ENCODE measurements at places on chromosomes 3 and 15.
A peak's percentile ranks its signal among the peaks of the same experiment; 100 is the strongest.

- peak; percentile 88 for DNase-seq
These were observed 6.2 kb downstream of the MELTF start for GRCh38 chr3:197023241-197023997.

GRCh38 chr15:62756326-62756994 lies 286.1 kb upstream of the TPM1 start:
- DNase-seq = no peak

GRCh38 chr3:159455741-159456181 lies 532.9 kb upstream of the IL12A start:
- DNase-seq = no peak

- no peak for DNase-seq
These were observed 205.5 kb upstream of the TGFBR2 start for GRCh38 chr3:30400926-30401325.

DNA sequence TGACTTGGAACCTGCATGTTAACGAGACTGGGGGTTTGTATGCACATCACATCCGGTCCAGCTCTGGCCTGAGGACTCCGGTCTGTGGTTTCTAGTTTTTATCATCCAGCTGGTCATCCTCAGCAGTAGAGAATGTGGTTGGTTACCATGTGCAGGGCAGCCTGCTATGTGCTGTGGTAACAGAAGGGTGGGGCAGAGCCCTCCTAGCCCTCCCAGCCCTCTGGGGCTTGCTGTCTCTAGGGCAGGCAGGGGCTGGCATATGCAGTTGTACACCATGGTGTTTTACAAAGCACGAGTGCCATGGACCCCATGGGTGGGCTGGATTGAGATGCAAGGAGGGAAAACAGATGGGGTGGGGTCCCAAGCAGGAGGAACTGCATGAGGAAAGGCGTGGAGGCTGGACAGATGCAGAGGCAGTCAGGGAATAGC lies 70.2 kb downstream of the APBA2 start:
- DNase-seq = no peak

GRCh38 chr3:112761062-112761638 lies 85.5 kb downstream of the CD200R1L start:
- no peak for DNase-seq

DNA sequence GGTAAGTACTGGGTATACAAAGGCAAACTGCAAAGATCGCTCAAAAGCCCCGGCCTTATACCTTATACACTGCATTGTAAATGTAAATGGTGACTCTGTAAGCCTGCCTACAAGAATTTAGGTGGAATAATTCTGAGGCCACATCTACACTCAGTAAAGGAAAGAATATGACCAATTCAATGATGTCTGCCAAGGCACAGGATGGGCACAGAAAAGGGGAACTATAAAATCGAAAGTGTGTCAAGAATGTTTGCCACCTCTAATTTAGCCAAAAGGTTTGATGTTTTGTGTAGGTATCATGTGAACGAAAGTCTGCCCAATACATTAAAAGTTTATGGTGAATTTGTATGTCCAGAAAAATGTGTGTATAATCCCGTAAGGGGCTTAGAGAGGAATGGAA lies 96.1 kb downstream of the FOXP1 start:
- DNase-seq = peak; percentile 34

- DNase-seq = no peak
These were observed 25.4 kb downstream of the ACP3 start for GRCh38 chr3:132342610-132343009.

GRCh38 chr3:110938629-110939028 lies 133.0 kb upstream of the NECTIN3 start:
- no peak for DNase-seq

DNA sequence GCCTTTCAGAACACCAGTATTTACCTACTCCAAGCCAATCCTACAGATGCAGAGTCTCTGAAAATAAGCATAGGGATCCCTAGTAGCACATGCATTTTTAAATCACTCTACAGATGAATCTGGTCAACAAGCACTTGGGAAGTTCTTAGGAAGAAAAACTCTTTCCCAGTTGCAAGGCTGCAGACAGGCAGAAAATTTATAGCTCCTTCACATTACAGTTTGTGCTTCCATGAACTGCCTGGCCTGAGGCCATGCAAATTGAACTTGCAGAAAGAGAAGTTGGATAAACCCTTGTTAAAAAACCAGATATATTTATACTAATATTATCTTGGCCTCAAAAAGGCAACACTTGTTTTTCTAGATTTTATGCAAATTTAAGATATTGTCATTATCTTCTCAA lies 256.9 kb downstream of the EPHA3 start:
- DNase-seq = no peak

DNA sequence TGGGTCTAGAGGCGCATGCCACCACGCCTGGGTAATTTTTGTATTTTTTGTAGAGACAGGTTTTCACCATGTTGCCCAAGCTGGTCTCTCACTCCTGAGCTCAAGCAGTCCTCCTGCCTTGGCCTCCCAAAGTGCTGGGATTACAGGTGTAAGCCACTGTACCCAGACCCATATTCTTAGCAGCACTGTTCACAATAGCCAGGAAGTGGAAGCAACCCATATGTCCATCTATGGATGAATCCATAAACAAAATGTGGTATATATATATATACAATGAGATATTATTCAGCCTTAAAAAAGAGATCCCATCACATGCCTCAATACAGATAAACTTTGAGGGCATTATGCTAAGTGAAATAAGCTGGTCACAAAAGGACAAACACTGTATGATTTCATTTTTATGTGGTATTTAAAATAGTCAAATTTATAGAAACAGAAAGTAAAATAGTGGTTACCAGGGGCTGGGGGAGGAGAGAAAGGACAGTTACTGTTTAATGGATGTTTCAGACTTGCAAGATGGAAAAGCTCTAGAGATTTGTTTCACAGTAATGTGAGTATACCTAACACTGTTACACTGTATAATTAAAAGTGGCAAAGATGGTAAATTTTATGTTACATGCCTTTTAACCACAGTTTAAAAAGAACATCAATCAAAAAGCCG lies 35.7 kb upstream of the GRAMD1C start:
- DNase-seq = no peak

DNA sequence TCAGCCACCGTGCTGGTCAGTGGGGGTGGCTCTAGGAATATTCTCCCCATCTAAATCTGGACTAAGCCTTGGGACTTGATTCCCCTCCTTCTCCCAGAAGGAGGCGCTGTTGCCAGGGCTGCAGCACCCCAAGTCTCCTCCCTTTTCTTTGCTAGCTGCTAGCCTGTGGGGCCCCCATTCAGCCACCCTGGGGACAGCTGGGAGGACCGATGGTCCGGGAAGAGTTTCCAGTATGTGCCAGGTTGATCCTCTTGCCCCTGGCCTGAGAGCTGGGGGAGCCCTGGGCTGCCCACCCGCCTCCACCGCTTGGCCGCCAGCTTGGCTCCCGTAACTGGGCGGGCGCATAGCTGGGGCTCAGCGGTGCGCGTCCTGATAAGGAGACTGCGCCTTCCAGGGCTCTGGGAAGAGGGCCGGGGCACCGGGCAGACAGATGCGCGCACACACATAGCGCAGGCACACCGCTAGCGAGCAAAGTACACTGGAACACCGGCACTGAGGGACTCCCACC lies 4.2 kb downstream of the SMAD6 start:
- DNase-seq = no peak

GRCh38 chr3:38560996-38561717 lies 65.0 kb downstream of the EXOG start:
- no peak for DNase-seq

GRCh38 chr15:90086868-90087268 lies 15.4 kb downstream of the IDH2 start:
- DNase-seq = peak; percentile 69

- no peak for DNase-seq
These were observed 619.4 kb downstream of the PYDC2 start for GRCh38 chr3:192080336-192080735.

GRCh38 chr3:185696039-185696438 lies 109.9 kb downstream of the SENP2 start:
- no peak for DNase-seq

DNA sequence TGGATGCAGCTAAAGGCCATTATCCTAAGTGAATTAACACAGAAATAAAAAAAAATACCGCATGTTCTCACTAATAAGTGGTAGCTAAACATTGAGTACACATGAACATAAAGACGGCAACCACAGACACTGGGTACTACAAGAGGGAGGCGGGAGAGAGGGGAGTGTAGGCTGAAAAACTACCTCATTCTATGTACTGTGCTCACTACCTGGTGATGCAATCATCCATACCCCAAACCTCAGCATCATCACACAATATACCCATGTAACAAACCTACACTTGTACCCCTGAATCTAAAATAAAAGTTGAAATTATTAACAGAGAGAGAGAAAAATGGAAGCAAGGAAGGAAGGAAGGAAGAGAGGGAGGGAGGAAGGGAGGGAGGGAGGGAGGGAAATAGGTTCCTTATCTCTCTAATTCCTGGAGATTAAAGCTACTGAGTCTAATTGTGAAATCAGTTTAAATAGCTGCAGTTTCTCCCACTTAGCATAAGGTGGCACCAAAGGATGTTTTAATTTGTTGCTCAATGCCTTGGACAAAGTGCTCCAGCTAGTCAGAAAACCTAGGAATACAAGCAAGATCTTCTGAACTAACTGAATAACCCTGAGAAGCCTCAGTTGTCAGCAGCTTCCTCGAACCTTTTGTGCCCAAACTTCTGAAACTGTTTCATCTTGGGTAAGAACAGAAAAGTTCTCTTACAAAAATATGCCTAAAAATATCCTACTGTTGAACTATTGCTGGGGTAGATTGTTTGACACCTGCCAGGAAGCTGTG lies 79.4 kb upstream of the ATP11B start:
- peak; percentile 49 for DNase-seq

DNA sequence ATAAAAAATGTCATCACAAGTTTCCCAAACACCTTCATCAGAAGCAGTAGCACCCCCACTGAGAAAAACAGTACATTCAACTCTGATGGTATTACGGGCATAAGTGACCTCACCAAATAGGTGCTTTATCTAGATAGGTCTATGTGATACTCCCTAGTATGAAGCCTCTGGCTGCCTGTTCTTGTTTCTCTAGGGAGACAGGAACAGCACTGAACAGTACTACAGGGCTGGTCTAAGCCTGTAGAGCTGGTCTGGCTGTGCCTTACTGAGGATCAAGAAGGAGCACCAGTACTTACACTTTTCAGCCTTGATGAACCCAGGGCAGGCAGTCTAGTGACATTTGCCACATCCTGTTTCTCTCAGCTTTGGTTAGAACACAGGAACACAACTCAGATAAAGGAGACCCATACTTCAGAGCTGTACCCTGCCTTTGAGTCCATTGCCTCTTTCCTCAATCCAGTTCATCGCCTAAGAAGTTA lies 35.9 kb downstream of the OXNAD1 start:
- peak; percentile 51 for DNase-seq

- DNase-seq = no peak
These were observed 25.5 kb downstream of the DPH3 start for GRCh38 chr3:16239086-16239770.

- DNase-seq = no peak
These were observed 244.8 kb downstream of the PLCL2 start for GRCh38 chr3:17129556-17129955.

GRCh38 chr3:194633349-194634004 lies at the start of gene TMEM44:
Gene TMEM44 (minus strand): TSS chr3:194633419. CDS start chr3:194633215, 204 bp downstream.
- DNase-seq = peak; percentile 87

GRCh38 chr15:68638953-68639515 lies 60.2 kb downstream of the CORO2B start:
- no peak for DNase-seq

GRCh38 chr15:41798607-41799487 lies 24.6 kb downstream of the MAPKBP1 start:
- DNase-seq = no peak

GRCh38 chr15:73888224-73889041 lies 15.1 kb downstream of the TBC1D21 start:
- DNase-seq = no peak

DNA sequence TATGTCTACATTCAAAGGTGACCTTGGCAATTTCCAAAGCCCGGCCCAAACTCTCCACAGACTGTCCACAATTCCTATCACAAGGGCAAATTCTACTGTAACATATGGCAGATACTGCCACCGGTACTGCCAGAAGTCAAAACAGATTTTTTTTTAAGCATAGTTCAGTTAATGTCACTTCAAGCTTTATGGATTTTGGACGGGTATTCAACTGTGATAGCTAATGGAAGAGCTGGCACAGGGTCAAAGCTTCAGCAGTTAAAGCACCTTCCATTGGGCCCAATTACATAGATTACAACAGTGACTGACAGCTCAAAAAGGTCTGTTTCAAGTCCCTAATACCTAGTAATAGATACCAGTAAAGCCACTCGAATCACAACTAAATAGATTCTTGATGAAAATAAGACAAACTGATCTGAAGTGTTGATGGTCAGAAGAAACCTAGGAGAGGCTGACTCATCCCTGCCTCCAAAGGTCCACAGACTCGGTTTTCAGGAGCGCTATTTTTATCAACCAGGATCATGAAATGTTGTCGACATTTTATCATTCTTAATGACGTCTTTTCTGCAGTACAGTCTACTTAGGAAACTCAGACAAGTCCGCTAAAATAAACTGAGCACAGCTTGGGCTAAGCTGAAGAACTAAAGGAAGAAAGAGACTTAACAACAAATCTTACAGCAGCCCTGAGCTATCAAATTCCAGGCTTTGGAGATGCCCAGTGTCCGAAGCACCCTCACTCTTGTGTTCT lies 38.7 kb downstream of the ANXA2 start:
- DNase-seq = no peak

GRCh38 chr15:79130535-79131130 lies 40.1 kb upstream of the RASGRF1 start:
- peak; percentile 12 for DNase-seq

DNA sequence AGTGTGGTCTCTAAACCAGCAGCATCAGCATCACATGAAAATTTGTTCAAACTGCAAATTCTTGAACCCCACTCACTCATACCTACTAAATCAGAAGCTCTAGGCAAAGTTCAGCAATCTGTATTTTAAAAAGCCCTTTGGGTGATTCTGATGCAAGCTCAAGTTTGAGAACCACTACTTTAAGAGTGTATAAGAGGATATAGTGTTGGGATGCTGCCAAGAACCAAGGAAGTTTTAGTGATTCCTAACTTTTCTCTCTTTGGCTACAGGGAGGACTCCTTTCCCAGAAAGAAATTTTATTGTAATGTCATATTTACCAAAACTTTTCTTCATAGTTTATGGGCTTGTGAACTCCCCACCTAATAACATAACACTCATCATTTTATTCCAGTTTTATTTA lies 422.2 kb downstream of the TBC1D5 start:
- no peak for DNase-seq

DNA sequence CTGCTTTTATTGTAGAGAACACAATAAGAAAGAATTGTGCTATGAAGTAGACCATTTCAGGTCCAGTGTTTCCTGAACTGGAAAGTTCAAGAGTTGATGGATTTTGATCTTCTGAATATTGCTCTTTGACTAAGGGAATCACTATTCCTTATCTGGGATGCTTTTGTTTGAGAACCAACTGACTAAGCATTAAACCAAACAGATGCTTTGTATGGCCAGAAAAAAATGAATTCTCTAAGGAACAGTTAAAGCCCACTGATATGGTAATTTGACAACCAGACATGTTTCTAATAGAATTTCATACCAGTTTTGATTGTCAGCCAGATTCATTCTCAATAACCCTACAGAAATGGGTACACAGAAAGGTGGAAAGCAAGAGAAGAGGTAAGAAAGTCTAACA lies 67.5 kb upstream of the CADPS start:
- no peak for DNase-seq

Data from KBM-7 (cell line).